ENCODE measurements at places on chromosomes 2 and 18.
A peak's percentile ranks its signal among the peaks of the same experiment; 100 is the strongest.

GRCh38 chr18:14961991-14962390 lies 214.0 kb downstream of the ANKRD30B start:
- DNase-seq = no peak

GRCh38 chr2:127479866-127480743 lies 46.2 kb downstream of the IWS1 start:
- DNase-seq = no peak

DNA sequence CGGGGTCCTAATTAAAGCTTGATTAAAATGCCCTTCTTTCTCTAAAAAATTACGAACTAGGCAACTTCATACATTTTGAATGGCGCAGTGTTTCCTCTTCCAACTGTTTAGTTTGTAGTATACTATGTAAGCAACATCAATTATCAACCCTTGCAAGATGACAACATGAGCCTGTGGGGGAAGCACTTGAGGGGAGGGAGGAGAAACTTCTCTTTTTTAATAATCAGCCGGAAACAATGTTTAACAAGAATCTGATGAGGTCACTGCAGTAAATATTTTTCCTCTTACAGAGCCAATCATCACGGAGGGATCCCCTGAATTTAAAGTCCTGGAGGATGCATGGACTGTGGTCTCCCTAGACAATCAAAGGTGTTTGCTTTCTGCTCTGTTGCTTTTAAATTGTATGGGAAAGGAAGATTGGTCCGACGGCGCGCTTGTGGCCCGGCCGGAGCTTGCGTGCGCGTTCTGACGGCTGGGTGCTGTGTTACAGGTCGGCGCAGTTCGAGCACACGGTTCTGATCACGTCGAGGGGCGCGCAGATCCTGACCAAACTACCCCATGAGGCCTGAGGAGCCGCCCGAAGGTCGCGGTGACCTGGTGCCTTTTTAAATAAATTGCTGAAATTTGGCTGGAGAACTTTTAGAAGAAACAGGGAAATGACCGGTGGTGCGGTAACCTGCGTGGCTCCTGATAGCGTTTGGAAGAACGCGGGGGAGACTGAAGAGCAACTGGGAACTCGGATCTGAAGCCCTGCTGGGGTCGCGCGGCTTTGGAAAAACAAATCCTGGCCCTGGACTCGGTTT lies 5.3 kb upstream of the DLX1 start:
- DNase-seq = no peak

GRCh38 chr2:80519121-80519643 lies 214.6 kb upstream of the LRRTM1 start:
- no peak for DNase-seq

DNA sequence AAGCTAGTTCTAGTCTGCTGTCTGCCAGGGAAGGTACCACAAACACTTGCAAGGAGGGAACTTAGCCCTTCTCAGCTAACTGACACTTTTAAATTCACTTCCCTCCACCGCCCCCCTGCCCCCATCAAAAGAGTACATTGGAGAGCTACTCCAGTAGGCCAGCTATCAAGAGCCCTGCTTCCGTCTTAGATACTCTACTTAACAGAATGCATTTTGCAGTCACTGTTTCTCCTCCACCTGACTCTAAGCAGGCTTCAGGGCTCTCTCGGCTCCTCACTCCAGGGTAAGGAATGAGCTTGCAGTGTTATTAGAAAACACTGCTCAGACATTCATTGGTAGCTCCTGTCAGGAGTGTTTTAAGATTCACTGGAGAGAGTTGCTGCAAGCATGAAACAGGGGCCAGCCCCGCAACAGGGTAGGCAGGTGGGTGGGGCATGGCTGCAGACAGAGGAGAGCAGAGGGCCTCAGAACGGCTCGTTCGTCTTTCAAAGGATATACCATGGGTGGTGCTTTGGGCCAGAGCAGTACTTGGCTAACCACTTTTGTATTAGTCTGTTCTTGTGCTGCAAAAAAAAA lies 35.3 kb upstream of the PDCL3 start:
- DNase-seq = peak; percentile 52

GRCh38 chr2:47174733-47175361 lies 19.7 kb upstream of the STPG4 start:
- no peak for DNase-seq

DNA sequence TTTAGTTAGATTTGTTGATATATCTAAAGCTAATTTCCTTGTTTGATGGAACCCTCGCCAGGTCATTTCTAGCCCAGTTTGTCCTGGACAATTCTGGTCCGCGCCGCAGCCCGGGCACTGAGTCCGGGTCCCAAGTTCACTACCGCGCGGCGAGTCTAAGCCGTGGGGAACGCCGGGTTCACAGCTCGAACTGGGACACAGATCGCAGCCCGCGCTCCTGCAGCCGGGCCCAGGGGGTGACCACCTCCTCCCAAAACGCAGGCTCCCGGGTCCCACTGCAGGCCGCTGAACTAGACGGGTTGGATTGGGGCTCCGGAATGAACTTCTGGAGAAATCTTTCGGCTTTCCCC lies 681 bp downstream of the ACADL start:
- no peak for DNase-seq

GRCh38 chr2:42977270-42978174 lies 185.1 kb upstream of the HAAO start:
- DNase-seq = no peak

GRCh38 chr2:16900405-16901025 lies 234.9 kb upstream of the CYRIA start:
- no peak for DNase-seq

GRCh38 chr2:203551778-203552177 lies 16.7 kb upstream of the RAPH1 start:
- no peak for DNase-seq

DNA sequence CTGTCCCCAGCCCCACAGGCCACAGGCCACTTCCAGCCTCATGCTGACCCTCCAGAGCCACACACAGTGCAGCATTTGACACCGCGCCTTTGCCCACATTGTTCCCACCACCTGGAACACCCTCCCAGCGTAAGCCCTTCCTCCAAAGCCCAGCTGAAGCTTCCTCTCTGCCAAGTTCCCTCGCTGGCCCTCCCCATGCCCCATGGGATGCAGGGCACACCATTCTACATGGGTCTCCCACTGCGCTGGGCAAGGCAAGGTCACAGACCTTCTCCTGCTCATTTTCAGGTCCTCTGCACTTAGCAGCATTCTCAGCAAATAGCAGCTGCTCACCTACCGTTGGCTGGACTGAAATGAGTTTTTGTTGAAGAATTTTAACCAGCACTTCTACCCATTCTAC lies 455.5 kb downstream of the EIPR1 start:
- DNase-seq = no peak

DNA sequence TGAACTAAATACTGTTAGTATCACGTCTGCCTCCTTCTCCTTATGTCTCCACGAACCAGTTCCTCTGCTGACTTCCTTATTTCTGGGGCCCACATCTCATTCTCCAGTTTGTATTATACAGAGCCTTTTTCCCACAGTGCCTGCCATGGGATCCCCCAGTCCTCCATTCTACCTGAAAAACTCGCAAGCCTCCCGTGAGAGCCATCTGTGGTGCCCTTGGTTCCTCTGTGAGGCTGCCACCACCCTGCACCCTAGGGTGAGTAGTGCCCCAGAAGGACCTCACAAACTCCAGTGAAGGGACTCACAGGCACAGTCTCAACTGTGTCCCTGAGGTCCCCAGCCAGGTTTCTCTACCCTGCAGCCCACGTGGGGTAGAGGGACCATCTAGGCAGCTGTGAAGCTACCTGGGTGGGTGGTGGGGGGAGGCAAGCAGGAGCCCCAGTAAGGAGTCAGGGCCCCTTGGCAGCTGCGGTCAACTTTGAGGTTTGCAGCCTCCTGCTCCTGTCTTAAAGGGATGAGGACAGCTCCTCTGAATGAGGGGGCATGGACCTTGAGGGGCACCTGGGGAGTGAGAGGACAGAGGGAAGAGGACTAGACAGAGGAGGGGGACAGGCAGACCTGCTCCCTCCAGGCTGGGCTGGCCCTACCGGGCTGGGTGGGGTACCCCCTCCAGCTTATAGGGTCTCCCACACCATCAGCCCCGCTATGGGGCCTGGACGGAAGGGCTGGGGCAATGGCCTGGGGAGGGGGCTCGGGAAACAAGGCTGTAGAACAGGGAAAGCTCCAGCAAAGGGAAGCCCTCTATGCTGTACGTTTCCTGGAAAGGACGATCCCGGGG lies 1.0 kb downstream of the PSTPIP2 start:
- no peak for DNase-seq

DNA sequence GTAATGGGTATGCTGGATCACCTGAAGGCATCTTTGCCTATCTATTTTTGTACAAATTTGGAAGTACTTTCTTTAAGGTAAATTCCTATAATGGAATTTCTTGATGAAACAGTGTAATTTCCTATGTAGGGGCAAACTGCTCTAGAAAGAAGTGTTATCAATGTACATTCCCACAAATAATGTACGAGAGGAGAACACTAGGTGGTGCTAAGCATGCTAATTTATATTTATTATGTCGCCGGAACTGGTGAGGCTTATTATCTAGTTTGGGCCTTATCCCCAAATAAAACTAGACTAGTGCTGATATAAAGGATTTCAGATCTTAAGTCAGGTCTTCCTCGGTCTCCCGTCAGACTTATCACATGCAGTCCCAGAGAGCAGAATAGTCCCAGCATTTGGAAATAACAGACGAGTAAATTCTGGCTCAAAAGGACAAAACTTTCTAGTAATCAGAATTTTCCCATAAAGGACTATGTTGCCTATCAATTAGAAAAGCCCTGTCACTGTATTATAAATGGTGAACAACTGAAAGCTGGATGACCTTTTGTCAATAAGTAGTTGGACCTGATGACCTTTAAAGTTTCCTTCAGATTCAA lies 86.9 kb upstream of the RBBP8 start:
- DNase-seq = no peak

DNA sequence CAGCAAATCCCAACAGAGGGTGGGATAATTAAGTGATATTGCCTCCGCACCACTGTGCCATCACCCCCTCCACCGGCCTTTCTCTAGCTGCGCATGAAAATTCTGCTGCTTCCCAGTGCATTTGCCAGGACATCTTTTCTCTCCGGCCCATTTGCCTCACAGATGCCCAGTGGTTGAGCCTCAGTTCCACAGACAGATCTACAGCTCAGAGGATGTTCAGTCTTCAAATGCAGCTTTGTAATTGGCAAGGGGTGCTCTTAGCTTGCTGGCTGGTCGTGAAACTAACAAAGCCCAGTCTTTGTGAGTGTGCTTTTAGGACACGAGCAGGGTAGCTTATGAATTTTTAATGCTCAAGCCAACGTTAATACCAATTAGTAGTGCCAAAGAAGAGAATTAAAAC lies 253.3 kb upstream of the REV1 start:
- no peak for DNase-seq

DNA sequence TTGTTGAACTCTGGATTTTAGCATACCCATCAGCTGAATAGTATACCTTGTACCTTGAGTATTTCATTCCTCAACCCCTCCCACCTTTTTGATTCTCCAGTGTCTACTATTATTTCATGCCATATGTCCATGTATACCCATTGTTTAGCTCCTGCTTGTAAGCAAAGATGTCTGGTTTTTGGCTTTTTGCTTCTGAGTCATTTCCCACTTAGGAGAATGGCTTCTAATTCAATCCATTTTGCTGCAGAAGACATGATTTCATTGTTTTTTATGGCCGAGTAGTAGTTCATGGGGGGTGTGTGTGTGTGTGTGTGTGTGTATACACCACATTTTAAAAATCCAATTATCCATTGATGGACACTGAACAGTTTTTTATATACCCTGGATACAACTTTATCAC lies 24.3 kb upstream of the MOCOS start:
- no peak for DNase-seq

- DNase-seq = no peak
These were observed 10.1 kb upstream of the CD226 start for GRCh38 chr18:69957747-69958146.

DNA sequence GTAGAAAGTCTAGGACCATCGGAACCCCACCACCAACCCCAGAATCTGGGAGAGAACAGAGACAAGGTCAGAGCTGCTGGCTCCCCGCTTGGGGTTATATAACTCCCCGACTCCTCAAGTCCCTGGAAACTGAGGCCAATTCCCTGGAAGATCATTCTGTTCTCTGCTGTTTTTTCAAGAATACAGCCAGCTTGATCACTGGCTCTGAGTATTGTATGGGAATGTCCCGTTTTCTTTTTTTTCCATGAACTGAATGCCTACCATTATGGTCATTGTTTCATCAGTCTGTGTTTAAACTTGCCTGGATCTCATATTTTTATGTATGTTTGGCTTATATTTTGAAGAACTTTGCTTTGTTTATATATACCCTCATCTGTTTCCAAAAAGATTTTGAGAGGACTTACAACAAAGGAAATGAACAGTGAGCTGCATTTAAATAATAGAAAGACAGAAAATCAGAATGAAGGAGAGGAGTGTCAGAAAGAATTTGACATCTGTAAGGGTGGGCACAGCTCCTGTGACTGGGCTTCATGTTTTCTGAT lies 90.0 kb upstream of the ALPP start:
- peak; percentile 43 for DNase-seq

DNA sequence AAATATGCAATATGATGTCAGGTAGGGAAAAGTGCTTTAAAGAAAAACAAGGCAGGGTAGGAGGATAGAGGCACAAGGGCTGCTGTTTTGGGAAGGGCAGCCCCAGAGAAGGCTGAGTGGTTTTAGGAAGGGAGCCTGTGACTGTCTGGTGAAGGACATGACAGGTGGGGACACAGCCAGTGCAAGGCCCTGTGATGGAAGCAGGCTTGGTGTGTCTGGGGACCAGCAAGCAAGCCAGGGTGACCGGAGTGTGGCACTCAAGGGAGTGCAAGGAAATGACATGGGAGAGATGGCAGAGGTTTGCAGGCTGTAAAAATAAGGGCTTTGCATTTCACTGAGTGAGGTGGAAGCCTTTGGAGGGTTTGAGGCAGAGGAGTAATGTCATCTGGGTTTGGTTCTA lies 62.0 kb downstream of the LTBP1 start:
- DNase-seq = no peak

GRCh38 chr2:85862426-85862825 lies 26.4 kb downstream of the ST3GAL5 start:
- no peak for DNase-seq

DNA sequence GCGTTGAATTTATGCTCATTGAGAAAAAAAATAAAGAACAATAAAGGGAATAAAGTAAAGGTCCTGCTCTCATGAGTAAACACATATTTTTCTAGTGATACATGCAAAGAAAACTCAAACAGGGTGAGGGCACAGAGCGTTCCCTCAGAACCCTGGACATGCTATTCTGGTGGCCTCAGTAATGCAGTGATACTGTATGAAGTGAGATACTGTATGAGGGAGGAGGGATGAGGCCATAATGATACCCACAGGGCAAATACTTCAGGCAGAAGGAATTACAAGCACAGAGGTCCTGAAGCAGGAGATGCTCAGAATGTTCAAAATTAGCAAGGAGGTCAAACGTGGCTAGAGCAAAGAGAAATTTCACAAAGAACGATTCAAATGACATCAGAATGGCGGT lies 28.4 kb upstream of the RNU4ATAC start:
- no peak for DNase-seq

- DNase-seq = no peak
These were observed 394.7 kb downstream of the FBXO15 start for GRCh38 chr18:73752965-73753364.

GRCh38 chr18:34550902-34551301 lies 159.2 kb upstream of the DTNA start:
- DNase-seq = no peak

DNA sequence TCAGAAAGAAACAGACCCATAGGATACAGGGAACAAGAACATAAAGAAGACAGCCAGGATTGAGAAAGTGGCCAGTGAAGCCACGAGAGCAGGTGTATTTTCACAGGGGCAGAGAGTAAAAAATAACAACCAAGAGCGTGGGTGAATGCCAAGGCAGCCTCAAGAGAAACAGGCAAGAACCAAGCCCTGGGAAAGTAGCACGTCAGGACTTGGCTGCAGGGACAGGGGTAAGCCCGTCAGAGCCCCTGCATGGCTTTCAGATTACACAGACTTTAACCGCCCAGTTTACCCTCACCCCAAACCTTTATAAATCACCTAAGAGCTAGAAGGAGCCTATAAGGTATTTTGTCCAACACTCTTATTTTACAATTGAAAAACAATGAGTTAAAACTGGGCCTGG lies 43.7 kb downstream of the ARL4C start:
- no peak for DNase-seq
